ENCODE measurements at places on chromosomes 12 and 14.

GRCh38 chr12:125775507-125775906, 710.3 kb downstream of the AACS start:
- ATAC-seq: no peak

- ATAC-seq: no peak
Observed at GRCh38 chr12:8556531-8557097, 15.9 kb upstream of the CLEC4E start.

GRCh38 chr14:104680056-104680805, 9.2 kb upstream of the INF2 start:
- ATAC-seq: peak; percentile 14

DNA sequence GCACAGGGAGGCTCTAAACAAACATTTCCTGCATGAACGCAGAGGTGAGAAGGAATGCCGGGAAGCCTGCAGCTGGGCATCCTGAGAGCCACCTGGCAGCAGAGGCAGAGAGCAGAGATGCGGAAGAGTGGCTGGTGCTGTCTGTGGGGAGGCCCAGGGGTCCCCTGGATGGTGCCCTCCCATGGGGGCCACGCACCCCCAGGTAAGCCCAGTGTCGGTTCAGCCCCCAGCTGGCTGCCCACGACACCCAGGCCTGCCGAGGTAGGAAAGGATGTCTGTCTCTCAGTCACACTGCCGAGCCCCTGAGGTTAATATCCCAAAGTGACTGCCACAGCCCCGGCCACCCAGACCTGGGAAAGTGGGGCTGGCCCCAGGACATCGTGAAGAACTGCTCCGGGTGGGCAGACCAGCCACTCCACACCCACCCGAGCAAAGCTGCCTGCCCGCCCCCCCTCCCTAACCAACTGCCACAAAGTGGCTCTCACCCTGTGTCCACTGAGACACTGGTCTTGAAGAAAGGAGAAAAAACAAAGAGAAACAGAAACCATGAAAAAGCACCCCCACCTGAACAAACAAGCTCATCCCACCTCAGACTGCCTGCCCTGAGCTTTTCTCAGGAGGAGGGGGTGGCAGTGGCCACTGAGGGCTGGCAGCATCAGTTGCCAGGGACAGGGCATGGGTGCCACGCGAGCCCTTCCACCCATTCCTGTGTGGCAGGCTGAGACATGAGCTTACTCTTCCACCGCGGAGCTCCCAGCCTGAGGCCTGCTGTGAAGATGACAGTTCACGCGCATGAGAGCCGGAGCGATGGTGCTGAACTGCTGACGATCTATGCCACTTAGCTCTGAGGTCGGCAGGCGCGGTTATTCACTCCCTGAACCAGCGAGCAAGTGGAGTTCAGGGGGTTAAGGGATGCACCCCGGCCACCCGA, 40.8 kb downstream of the CCDC88C start:
- ATAC-seq: no peak

DNA sequence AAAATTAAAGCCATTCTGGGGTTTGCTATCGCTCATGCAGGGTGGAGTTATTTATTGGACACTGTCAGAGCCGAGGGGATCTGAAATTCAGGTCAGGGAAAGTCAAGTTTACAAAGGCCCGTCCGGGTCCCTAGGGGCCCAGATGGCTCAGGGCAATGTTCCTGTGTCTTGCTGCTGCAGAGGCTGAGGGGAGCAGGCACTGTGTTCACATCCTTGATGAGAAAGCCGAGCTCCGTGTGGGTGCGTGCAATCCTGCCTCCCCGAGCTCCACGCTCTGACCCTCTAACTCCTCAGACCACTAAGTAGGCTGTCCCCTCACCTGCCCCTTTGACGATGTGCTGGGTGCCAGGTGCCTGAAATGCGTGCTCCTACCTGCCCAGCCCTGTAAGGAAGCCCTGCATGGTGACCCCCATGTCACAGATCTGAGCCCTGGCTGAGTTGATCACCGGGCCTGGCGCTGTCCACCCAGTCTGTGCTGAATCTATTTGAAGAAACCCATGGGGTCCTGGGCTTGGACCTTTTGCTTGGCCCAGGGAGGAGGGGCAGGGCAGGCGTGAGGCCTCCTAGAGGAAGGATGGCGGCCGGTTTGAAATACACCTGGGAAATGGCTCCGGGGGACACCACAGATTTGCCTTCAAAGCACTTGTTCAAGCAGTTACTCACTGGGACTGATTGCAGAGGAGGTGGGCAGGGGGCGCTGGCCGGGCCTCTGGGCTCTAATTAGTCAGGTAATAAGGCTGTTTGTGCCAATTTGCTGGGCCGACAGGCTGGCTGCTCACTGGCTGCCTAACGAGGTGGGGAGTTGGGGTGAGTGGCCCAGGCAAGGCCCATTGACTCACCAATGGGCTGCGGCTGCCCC, 204.3 kb downstream of the KIF26A start:
- ATAC-seq: no peak

DNA sequence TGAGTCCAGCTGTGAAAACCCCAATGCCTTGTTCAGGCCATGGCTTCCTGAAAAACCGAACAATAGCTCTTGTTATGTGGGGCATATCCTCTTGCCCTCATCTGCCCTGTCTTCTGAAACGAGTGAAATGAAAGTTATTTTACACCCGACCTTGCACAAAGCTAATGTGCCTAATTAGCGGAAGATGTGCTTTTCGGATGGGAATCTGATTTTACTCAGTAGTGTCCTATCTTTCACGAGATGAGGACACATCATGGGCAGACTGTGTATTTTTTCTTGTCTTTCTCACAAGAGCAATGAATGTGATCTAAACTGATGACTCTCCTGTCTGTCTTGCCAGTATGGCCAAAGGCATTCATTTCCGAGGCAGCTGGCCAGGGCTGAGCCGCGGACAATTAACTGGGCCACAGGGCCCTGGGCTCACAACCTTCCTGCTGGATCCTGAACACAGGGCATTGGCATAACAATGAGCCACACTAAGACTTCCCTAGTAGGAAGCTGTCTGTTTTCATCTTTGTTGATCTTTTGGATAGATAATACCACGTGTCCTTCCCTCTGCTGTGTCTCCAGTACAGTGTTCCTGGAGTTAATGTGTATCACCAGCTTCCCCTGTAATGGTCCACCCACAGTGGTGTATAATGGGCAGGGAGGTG, 86.0 kb upstream of the HIF1A start:
- peak; percentile 89 for ATAC-seq

DNA sequence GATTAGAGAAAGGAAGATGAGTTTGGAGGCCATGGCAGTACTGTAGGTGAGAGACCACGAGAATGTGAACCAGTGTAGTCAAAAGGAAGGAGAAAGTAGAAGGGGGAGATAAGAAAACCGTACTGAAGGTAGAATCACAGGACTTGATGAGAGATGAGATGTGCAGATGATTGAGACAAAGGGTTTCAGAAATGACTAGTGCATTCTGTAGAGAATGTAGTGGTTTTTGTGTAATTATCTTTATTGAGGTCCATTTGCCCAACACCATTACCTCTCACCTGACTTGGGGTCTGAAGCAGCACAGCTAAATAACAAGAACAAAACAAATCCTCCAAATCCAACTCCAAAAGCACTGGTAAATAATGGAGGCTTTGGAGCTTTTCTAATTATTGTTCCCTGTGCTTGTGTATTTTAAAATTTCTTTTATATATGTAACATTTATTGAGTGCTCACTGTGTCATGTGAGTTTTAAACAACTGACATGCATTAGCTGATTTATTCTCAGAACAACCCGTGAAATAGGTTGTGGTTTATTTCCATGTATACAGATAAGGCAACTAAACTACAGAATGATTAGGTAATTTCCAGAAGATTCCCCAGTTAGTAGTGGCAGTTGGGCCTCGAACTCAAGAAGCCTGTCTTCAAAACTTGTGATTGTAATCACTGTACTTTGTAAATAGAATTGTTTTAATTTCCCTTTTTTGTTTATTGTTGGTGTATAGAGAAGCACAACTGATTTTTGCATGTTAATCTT, 390.0 kb downstream of the AEBP2 start:
- ATAC-seq: no peak

DNA sequence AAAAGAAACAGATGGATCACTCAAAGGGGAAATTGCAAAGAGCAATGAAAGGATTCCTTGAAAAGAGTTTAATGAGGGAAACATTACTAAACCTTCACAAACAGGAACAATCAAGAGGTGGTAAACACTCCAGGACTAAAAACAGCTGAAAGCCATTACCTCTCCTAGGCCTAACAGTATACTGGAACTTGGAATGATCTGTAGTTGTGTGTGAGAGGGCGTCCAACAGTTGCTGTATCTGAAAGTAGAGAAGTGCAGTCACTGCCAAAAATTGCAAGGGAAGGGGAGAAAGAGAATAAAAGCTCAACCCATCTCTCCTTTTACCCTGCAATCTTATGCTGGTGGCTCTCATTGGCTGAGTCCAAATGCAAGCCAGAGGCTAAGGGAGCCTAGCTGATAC, 17.0 kb upstream of the MIS18BP1 start:
- ATAC-seq: no peak

DNA sequence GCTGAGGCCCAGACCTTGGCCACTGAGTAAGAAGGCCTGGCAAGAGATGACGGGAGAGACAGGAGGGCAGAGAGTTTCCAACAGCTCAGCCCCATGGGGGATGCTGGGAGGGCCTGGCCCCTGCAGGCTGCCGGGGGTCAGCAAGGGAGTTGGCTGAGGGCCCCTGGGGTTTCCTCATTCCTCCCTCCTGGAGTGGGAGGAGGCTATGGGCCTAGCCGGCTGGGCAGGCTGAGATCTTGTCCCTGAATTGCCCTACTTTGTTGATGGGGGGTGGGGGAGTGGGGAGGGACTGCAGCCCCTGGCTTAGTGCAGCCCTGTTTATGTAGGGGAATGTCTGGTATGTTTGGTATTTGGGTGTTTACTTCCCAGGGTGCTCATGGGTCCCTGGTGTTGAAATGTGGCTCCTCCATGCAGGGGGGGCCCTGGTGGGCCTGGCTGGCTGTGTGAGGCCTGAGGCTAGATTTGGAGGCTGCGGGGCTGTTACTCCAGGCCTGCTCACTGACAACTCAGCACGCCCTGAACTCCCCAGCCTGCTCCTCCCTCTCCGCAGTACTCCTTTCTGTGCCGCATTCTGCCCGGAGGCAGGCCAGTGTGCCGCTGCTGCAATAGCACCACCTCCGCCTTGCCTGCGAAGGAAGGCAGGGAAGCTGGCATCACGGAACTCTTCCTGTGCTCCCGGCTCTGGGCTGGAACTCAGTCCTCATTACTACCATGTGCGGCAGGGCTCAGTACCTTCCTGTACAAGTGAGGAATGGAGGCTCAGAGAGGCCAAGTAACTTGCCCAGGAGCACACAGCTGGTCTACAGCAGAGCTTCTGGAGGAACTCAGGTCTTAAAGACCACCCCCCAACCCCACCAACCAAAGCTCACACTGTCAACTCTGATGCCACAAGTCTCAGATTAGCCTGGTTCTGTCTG, 25.3 kb downstream of the JDP2 start:
- peak; percentile 85 for ATAC-seq

DNA sequence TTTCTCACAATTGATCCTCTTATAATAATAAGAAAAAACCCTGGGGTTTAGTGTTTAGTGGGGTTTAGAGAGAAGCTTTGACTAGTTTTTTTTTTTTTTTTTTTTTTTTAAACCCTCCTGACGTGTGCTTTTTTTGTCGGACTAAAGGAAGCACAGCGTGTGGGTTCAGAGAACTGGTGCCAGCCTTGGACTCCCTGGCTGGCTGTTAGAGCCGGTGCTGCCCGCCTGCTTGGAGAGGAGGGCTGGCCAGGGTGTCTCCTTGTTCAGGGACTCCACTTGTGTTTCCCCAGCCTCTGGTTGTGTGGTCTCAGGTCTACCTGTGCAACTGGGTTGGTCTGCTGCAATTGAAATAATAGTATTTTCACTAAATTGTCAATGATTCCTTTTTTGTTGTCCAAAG, 54.1 kb upstream of the ASPG start:
- no peak for ATAC-seq

DNA sequence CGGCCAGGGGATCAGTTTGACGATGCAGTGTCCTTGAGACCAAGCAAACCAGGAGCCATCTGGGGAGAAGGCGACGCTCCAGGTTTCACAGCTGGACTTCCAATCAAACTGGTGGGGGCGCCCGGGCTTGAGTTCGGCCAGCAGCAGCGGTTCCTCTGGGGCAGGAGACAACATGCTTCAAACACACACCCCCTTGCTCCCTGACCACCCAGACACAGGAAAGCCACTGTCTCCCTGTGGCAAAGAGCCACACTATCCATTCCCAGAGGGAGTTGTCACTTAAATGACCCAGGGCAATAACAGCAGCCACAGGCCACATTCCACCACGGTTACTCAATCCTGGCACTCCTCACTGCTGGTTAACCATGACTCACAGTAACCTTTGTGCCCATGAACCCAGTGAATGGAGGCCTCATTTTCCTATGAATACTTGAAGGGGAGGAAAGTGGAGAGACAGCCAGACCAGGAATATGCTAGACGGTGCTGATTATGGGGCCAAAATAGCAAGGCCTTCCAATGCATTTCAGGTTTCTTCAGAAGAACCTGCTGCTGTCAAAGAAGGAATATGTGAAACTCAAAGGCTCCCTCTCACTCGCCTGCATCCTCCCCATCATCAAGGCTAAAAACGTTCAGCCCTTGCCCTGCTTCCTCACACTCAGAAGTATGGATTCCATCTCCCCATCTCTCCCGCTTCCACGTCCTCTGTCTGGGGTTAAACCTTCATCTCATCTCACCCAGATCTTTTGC, 8.5 kb downstream of the WSB2 start:
- peak; percentile 93 for ATAC-seq

DNA sequence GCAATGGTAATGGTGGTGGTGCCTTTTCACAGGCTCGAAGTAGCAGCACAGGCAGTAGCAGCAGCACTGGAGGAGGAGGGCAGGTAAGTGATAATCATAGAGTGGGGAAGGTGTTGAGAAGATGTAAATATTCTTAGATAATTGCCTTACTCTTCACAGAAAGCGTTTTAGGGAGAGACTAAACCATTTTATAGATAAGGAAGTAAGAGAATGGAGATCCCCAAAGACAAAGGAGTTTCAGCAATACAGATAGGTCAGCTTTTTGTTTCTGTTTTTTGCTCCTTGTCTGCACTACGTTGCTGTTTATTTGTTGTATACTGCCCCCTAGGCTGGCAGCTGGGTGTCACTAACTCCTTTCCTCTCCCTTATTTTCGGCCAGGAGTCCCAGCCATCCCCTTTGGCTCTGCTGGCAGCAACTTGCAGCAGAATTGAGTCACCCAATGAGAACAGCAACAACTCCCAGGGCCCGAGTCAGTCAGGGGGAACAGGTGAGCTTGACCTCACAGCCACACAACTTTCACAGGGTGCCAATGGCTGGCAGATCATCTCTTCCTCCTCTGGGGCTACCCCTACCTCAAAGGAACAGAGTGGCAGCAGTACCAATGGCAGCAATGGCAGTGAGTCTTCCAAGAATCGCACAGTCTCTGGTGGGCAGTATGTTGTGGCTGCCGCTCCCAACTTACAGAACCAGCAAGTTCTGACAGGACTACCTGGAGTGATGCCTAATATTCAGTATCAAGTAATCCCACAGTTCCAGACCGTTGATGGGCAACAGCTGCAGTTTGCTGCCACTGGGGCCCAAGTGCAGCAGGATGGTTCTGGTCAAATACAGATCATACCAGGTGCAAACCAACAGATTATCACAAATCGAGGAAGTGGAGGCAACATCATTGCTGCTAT, 2.0 kb downstream of the SP1 start:
- no peak for ATAC-seq

DNA sequence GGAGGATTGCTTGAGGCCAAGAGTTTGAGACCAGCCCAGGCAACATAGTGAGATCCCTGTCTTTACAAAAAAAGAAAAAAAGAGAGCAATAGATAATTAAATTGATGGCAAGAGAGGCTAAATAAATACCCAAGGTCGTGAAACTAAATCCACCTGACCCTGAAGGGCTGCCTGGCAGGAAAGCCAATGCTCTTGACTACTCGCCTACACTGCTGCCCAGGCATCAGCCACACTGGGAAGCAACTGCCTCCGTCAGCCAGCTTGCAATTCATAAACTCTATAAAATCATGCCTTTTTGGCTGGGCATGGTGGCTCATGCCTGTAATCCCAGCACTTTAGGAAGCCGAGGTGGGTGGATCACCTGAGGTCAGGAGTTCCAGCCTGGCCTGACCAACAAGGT, 31.7 kb upstream of the RASSF3 start:
- no peak for ATAC-seq

Data from motor neuron (in vitro differentiated cells).